RPMI8226 (cell line): ENCODE measurements at places on chromosomes 4 and X.

DNA sequence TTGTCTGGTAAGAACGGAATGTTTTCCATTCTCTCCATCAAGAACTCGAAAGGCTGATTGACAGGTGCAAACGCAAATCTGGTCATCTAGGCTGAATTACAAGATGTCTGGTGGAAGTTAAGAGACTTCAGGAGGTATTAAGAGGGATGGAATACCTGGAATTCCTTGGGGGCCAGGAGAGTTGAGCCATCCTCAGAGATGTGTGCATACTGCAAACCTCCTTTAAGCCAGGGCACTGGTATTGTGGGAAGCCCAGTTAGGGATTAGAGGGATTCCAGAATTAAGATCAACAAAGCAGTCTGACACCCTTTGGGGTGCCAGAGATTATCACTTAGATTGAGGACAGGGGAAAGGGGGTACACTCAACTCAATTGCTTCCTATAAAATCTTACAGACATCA is 151.4 kb downstream of the VCX3A start:
- DNase-seq = no peak

- DNase-seq = no peak
These were observed 78.0 kb upstream of the ADAD1 start for GRCh38 chr4:122300776-122301175.

DNA sequence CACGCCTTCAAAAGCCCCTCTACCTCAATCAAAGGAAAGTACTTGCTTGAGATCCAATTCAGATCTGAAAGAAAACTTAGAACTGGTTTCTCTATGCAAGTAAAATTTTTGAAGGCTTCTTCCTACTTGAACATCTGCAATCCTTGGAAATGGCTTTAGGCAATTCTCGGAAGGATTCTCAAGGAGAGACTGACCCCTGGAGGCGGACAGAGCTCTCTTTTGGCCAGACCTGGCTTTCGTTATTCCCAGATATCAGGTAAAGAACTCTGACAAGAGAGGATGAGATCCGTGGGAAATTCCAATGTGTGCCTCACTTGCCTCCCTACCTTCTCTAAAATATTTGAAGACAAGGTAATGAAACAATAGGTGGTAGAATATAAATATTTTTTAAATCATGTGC is 670.3 kb upstream of the FAM241A start:
- no peak for DNase-seq

- no peak for DNase-seq
These were observed 39.9 kb downstream of the CCNG2 start for GRCh38 chr4:77196866-77197265.

GRCh38 chr4:41144812-41145211 is 69.5 kb downstream of the APBB2 start:
- no peak for DNase-seq

- DNase-seq = peak; percentile 74
These were observed 175.9 kb upstream of the RPS6KA3 start for GRCh38 chrX:20442597-20442996.

DNA sequence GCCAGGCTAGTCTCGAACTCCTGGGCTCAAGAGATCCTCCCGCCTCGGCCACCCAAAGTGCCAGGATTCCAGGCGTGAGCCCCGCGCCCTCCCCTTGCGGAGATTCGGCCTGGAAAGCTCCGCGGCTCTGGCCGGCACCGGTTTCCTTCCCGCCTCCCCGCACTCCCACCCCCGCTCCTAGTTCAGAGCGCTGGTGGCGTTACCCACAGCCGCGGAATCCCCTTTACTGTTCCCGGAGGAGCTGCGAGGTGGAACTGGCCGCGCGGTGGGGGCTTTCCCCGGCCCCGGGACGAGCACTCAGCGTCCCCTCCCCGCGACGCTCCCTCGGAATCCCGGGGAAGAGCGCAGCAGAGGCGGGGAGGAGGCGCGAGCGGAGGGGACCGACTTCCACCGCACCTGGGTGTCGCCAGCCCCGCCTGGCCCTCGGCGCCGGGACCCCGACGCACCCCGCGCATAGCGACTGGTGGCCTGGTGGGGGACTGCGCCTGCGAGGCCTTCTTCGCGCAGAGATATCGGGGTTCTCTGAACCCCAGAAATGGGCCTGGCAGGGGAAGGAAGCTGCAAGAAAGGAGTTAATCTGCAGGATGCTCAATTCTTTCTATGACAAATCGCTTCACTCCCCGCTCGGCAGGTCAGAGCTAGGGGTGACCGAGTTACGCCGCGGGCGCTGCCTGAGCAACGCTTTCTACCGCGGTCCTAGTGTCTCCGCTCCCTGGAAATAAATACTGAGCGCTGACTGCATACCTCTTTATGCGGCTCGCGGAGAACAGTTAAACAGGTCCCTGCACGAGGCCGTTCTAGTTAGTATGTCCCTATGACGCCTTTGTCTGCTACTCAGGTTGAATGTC is 14.6 kb upstream of the SLC25A4 start:
- no peak for DNase-seq

- DNase-seq = peak; percentile 11
These were observed 104.0 kb upstream of the MBNL3 start for GRCh38 chrX:132592880-132593279.

GRCh38 chr4:169376421-169376820 is 105.7 kb upstream of the SH3RF1 start:
- no peak for DNase-seq

DNA sequence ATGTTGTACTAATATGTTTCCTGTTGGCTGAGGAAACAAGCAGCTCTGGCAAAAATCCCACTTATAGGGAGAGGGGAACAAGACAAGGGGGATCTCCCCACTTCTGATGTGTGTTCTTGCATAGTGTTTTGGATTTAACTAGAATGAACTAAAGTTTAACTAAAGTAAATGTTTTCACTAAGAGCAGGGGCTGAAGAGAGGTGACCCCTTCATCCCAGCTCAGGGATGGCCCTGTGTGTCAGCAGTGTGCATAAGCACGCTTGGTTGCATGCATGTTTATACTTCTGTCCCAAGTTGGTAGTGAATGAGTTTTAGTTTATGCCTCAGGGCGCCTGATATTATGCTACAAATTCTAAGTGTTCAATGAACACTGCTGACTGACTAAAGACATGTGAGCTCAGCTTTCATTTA is 169.4 kb downstream of the MGST2 start:
- no peak for DNase-seq

- no peak for DNase-seq
These were observed 30.8 kb downstream of the RTL5 start for GRCh38 chrX:72100824-72101351.

DNA sequence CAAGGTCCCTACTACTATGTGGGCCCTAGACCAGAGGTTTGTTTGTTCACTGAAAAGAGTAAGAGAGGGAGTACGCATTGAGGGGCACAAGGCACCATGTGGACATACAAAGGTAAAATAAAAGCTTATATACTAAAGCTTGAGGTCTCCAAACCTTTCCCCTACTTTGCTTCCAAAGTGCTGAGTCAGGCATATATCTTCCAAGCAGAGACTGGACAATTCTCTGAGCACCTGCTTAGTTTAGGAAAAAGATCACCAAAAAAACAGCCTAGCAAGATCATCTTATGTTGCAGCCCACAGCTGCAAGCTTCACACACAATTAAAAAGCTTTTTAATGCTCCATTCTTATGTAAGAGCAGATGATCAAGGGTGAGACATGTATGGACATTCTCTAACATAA is 119.5 kb downstream of the WDFY3 start:
- peak; percentile 13 for DNase-seq

GRCh38 chr4:7970361-7970946 is 30.8 kb upstream of the AFAP1 start:
- DNase-seq = no peak

DNA sequence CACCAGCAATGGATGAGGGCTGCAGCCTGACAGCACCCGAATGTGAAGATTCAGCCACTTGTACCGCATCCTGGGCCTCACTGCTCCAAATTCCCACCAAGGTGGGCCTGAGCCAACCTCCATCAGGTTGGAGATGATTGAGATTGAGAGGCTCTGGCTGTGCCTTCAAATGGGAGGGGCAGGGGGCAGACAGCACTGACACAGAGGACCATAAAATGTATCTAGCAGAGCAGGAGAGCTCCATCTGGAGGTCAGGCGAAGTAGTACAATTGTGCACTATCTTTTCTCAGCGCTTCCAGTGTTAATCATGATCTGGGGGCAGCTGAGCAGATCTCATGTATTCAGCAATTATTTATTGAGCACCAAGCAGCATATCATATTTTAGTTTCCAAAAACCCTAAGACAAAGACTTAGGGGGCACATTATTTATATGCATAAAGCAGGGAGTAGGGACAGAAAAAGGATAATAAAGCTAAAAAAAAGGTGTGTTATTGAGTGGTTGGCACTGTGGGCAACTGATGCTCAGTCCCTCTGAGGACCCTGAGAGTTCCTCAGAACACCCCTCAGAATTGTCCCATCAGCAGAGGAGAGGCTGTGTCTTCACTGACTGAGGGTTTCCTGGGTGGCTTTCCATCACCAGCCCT is 31.6 kb upstream of the C1QTNF7 start:
- DNase-seq = peak; percentile 31

GRCh38 chr4:85979276-85979675 is 380.6 kb downstream of the MAPK10 start:
- peak; percentile 67 for DNase-seq

- DNase-seq = no peak
These were observed 1754.1 kb downstream of the C4orf33 start for GRCh38 chr4:130850019-130850524.

GRCh38 chr4:33226133-33226532 is 2506.0 kb downstream of the PCDH7 start:
- DNase-seq = no peak

DNA sequence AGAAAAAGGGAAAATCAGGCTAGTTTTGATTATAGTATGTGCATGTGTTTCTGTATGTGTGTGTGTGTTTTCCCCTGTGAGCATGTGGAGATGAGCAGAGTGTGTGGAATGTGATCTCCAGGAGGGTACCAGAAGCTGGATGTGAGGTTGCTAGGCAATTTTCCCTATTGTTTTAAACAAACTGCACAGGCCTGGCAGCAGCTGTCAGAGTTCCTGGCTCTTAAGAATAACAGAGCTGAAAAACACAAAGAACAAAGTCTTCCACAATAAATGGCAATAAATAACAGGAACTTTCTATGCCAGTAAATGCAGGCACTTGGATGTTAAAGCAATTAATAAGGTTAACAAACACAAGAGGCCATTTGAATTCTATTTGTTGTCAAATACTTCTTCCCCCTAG is 344.6 kb upstream of the CTSO start:
- DNase-seq = no peak
